Endodermal cell (in vitro differentiated cells): ENCODE measurements at places on chromosomes 12 and 14. TPM values are rescaled to one million over a fixed set of nuclear protein-coding genes. Genes with fewer than 3 reads are reported as not detected.

DNA sequence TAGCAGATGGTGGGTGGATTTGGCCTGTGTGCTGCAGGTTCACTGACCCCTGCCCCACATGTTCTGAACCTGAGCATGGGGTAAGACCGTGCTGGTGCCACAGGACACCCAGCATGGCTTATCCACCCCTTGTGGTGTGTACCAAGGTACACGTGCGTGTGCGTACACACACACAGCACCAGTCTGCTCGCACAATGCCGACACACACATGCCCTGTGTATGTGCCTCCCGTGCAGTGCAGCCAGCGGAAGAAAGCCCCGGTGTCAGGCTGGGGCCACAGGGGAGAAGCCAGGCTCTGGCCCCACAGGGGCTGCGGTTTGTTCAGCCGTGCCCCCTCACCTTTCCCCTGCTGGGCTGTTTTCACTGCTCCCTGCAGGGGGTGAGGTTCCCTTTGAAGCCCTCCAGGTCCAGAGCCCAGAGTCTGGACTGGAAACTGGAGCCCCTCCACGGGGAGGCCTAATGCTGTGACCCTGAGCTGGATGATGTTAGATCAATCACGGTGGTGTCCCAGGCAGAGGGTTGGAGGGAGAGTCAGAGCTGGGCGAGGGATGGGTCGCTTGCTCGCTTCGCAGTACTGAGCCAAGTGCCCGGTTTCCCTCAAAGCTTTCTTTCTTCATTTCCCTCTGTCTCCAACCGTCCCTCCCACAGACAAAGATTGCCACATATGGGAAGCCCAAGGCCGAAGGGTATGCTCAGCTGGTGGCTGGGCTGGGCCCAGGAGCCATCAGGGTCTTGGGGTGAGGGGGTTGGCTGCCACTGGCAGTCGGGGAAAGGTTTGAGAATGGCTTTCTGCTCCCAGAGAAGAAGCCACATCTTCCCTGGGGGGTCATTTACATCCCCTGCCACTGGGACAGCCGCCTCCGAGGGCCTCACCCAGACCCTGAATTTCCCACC is 6.2 kb downstream of the DTX1 start:
- no peak for DNase-seq

Gene PLEK2
- 1.6 to 2.0 TPM (median 1.9 TPM) in 3 replicates for total RNA-seq

DNA sequence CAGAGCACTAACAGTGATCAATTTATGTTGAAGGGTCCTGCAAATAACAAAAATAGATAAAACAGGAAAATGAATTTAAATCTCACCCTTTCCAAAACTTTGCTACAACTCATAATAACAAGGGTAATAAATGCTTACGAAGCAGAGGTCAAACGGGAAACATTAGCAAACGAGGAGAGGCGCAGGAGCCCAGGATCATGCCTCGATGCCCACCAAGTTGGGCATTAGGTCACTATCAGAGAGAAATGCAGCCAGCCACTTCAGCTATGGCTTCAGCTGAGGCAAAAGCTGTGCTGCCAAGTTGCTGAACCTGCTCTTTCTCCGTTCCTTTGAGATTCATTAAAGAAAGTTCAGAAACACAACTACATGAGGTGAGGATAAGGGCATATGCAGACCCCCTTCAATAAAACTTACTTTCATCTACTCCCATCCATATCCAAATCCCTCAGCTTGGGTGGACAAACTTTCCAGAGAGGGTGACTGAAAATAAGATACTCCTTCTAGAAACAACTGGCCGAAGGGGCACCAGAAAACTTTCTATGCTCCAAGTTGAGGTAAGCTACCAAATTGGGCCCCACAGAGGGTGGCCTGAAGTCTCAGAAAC is 7.9 kb downstream of the NKX2-1 start:
- no peak for DNase-seq

DNA sequence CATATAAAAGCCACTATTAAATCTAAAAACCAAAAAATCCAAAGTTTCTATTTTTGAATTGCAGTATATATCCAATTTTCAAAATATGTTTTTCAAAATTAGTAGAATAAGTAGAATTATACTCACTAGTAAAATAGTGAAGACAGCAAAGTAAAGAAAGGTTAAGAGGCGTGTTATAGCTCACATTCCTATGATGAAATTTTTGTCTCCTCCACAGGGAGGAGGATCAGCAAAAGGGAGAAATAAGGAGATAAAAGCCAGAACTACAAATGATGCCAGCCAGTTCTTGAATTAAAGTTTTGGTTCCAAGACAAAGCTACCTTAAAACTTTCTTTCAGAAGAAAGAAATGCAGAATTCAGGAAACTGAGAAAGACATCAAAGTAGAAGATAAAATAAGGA is 50.0 kb downstream of the C2CD5 start:
- DNase-seq = no peak

GRCh38 chr14:70283156-70283555 is 76.3 kb downstream of the COX16 start:
- DNase-seq = no peak

Gene DPY19L2
- total RNA-seq = 8.3 and 11.0 TPM in 2 replicates

DNA sequence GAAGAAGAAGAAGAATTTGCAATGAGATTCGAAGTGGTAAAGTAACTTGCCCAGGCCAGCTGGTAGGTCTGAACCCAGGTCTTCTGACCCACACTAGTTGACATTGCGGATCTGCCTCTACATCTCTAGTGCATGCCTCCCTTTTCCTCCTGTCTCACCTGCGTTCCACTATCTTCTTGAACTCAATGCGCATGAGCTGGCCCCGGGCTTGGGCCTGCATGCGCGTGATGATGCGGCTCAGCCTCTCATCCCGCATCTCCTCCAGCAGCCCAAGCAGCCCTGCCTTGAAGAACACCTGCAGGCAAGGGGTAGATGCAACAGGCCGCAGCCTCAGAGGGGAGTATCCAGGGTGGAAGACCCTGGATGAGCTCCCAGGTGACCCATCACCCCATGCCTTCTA is 11.9 kb downstream of the MYH6 start:
- DNase-seq = no peak

DNA sequence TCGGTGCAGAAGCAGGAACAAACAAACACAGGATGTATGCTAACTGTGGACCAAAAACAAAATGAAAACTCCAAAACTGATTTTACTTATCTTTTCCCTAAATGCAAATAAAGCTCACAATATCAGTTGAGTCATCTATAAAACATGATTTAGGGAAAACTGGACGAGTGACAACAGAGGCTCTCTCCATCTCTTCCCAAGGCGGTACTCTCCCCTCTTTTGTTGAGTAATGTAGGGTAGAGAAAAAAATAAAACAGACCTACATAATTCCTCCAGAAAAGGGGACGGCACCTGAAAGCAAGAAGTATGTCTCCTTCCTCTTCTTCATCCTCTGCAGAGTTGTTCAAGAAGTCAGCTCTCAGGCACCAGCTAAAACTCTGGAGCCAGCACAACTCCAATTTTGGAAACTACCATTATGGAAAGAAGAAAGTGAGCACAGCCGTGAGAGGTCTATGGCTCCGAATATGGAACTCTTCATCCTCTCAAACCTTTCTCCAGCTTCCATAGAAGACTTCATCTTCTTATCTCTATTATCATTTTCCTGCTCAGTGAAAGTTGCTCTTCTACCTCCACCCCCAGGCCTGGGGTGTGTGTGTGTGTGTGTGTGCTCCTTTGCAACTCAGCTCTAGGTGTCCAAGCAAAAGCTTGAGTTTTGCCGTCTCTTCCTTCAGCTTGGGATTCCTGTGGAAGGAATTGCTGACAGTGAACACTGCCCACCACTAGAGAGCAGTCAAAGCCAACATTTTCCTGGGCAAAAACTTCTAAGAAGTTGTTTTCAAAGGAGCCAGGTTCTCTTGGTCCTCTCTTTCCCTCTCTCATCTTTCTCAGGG is 155.4 kb downstream of the DIO2 start:
- DNase-seq = peak; percentile 82

- DNase-seq = no peak
Measured at GRCh38 chr12:88577537-88577936, 2.7 kb downstream of the KITLG start.

Gene SLC4A8
- total RNA-seq = 11.3 to 29.7 TPM (median 26.4 TPM) in 3 replicates

Gene OR11H6
- total RNA-seq = not detected in 2 replicates

Gene NKX2-1
- 0.34 and 0.62 TPM in 2 replicates for total RNA-seq

DNA sequence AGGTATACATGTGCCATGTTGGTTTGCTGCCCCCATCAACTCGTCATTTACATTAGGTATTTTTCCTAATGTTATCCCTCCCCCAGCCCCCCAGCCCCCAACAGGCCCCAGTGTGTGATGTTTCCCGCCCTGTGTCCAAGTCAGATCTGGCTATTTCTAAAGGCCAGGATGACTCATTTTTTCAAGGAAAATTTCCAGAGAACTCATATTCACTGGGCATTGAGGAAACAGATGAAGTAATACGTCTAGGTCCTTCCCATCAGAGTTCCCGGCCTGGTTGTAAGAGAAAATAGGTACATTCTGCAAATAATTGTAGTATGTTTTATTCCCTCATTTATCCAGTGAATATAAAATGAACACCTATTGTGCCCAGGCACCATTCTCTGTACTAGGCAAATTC is 345.2 kb downstream of the BCL11B start:
- no peak for DNase-seq

Gene EPYC
- total RNA-seq = not detected in 2 replicates

DNA sequence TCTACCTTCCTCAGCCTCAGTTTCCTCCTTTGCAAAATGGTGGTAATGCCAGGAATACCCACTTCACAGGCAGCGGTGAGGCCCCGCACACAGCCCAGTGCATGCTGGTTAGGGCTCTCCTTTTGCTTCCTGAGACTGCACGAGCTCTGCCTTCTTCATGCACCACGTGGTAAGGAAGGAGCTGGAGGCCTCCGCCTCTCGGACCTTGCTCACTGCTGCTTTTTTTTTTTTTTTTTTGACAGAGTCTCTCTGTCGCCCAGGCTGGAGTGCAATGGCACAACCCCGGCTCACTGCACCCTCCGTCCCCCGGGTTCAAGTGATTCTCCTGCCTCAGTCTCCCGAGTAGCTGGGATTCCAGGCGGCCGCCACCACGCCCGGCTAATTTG is 18.1 kb downstream of the TAMALIN start:
- DNase-seq = no peak

GRCh38 chr14:23209651-23210423 is 26.4 kb upstream of the SLC7A8 start:
- DNase-seq = no peak

DNA sequence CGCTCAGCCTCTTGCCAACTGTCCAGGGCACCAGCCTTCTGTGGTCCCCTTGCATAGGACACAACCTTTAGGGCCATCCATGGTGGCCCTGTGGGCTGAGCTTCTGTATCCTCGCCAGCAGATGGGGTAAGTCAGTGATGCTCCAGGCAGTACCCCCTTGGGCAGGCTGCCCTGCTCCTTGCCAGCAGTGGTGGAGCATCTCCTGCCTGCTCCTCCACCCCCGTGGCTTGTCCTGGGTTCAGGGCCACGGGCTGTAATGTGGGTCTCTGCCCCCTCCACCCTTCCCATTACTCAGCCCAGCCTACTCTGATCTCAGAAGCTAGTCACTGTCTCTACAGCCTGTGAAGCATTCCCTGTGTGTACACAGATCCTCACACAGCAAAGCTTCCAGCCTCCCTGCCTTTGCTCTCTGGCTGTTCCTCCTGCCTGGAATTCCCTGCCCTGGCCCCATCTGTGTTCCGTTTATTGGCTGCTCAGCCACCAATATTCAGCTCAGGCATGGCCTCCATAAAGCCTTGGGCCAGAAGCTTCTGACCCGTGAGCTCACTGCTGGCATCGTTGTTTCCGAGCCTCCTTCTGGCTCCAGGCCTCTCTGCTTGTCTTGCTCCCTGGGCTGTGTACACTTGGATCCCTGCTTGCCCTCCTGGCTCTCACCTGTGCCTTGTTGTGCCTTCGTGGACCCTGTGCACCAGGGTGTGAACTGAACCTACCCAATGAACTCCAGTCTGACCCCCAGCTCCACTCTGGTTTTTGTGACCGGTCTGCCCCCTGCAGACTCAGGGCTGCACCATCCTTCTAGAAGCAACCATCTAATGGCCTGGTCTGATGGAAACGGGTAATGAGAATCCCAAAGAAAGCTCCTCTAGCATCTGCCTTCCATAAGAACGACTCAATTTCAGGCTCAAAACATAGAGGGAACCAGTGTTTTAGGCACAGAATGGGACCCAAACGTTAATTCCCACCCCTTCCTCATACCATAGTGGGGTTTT is 177.0 kb upstream of the PRMT8 start:
- peak; percentile 90 for DNase-seq

- no peak for DNase-seq
Measured at GRCh38 chr12:64911081-64911480, 86.6 kb downstream of the TBC1D30 start.

Gene HOXC4
- total RNA-seq = not detected in 2 replicates

- DNase-seq = no peak
Measured at GRCh38 chr14:105124823-105125222, 43.8 kb downstream of the JAG2 start.

DNA sequence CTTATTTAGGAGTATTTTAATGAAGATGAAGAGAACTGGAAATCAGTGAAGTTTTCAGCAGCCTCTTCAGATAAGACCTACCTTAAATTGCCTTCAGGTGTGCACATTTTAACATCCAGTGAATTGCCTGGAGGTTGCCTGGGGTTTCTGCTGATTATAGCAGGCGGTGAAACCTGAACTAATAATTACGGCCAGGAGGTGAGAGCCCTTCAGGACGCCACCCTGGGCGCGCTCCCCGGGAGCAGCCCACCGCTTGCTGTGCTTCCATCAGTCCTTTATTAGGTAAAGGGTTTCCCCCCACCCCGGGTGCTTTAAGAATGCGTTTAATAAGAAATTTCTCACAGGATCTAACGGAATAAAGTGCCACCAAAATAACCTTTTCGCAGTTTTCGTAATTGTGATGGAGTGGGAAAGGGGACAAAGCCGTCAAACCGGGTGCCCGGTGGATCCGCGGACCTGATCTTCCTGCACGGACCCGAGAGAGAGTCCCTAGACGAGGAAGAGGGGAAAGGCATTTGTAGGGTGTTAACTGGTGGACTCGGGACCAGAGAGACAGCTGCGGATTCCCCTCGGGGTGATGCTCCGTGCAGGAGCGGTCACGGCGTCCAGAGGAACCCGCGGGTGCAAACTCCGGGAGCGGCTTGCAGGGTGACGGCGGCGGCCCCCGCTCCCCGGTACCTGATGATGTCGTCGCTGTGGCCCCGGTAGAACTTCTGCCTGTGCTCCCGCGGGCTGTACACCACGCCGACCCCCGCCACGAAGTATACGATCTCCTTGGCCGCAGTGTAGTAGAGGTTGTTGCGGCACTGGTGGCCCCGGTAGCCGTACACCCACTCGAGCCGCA is 902 bp downstream of the EML5 start:
- peak; percentile 60 for DNase-seq

Gene OTUB2
- total RNA-seq = 6.7 to 7.3 TPM (median 6.8 TPM) in 3 replicates

Gene STXBP6
- total RNA-seq = 0.64 to 1.5 TPM (median 0.65 TPM) in 3 replicates

Gene HPD
- 0.42 to 0.71 TPM (median 0.44 TPM) in 3 replicates for total RNA-seq

- peak; percentile 76 for DNase-seq
Measured at GRCh38 chr12:110424237-110424636, 20.7 kb upstream of the ANAPC7 start.
